ENCODE measurements at places on chromosomes 3 and 15.

DNA sequence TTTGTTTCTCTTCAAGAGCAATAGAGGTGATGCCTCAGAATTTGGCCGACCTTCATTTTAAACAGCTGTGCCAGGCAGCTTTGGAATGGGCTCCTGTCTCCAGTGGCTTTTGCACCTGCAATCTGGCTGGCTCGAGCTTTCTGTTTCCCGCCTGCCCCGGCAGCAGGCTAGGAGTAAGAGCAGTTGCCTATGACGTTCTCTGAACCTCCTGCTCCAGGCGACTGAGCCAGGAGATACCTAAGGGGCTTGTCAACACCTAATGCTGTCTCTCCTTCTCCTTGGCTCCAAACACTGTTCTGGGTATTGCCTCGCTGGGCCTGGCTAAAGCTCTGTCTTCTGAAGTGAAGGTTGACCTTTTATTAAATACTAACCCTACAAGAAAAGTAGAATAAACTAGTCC, 229.9 kb downstream of the LRRN1 start:
- DNase-seq = no peak

GRCh38 chr3:101821503-101821902, 27.8 kb upstream of the NFKBIZ start:
- DNase-seq = no peak

GRCh38 chr3:149363053-149363452, 14.4 kb downstream of the TM4SF1 start:
- no peak for DNase-seq

DNA sequence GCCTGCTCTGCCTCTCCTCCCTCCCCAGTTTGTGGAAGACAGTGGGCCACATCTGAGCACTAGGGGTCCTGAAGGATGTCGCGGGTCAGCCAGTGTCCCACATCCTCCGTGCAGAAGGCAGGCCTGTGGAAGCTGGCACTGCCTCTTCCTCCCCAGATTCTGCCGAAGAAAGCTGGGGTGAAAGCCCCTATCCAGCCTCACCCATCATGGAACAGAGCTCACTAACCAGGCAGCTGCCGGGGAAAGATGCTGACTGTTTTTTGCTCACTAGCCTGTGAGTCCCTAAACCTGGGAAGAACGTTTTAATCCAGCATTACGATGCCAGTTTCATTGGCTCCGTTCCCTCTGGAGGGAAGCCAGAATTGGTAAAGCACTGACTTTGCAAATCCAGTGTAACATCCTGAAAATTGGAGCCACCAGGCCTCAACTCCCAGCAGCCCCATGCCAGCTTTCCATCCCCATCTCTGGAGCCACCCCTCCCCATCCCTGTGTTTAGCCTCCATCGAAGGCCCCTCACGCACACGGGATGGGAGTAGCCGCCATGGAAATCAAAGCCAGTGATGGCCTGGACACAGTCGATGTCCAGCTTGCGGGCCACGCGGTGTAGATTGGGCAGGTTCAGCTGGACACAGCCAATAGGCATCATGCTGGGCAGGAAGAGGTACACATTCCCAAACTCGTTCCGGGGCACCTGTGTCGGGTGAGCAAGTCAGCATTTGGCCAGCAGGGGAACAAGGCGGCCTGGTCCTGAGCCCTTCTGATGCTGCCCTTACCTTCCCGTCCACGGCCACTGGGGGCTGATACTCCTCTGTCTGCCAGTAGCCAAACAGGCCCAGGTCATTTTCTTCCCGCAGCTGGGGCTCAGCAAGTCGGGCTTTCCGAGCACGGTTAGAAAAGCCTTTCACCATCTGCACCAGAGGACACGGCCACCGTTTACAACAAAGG, 23.5 kb downstream of the TMEM43 start:
- no peak for DNase-seq

DNA sequence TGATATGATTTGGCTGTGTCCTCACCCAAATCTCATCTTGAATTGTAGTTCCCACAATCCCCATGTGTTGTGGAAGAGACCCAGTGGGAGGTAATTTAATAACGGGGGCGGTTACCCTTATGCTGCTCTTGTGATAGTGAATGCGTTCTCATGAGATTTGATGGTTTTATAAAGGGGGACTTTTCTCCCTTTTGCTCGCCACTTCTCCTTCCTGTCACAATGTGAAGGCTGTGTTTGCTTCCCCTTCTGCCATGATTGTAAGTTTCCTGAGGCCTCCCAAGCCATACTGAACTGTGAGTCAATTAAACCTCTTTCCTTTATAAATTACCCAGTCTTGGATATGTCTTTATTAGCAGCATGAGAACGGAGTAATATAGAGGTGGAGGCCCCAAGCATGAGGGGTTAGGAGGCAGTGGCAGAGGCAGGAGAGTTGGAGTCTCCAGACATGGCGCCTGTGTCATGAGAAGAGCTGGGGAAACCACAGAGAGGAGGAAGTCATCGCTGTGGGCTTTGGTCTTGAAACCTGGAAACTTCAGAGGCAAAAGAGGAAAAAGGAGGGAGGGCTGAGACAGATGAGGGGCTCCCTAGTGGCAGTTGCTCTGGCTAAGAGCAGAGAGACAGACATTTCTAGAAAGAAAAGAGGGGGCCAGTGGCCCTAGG, 107.8 kb upstream of the VEPH1 start:
- DNase-seq = no peak

DNA sequence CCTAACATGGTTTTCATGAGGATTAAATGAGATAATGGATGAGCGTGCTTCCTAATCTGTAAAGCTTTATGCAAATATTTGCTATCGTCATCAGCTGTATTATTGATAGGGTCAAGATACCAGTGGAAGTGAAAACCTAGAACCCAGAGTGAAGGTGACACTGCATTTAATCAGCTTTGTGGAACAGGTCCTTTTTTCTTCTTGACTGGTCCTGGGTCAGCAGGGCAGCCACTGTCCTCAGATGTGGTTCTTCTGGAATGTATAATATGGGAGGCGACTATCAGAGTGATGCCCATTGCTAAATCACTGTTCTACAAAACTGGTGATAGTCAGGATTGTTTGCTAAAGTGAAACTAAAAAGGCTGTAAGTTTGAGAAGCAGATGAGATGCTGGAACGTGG, 41.4 kb downstream of the SORD start:
- DNase-seq = no peak

GRCh38 chr15:42313463-42313862, 40.2 kb upstream of the TMEM87A start:
- DNase-seq = no peak

GRCh38 chr3:185332026-185332735, 30.8 kb upstream of the MAP3K13 start:
- DNase-seq = no peak

DNA sequence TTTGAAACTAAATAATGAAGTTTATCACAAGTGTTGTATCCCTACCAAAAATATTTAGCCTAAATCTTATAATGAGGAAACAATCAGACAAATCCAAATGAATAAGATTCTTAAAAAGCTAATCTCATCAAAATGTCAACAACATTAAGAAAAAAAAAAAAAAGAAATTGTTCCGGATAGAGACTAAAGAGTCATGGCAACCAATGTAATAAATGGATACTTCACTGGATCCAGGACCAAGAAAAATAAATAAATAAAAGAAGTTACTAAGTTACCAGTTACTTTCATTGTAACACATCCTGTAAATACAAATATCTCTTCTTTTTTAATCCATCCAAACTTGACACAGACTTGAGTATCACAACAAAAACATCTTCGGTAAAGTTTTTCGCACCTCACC, 607 bp downstream of the MRPL47 start:
- no peak for DNase-seq

DNA sequence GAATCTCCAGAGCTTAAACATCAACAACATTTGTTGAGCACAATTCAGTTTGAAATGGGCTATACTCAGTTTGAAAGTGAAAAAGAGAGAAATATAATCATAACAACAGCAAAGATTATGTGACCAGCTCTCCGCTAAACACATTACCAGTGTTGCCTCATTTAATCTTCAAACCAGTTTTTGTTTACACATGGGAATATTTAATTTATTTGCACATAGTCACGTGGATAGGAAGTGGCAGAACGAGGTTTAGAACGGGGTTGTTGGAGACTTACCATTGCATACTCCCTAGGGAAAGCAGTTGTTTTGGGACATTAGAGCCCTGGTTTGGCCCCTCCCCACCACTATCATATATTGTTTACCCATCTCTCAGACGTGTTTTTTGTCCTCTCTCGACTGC, 77.2 kb downstream of the IL1RAP start:
- DNase-seq = no peak

- DNase-seq = no peak
These were observed 1.7 kb downstream of the CCR1 start for GRCh38 chr3:46206282-46207015.

DNA sequence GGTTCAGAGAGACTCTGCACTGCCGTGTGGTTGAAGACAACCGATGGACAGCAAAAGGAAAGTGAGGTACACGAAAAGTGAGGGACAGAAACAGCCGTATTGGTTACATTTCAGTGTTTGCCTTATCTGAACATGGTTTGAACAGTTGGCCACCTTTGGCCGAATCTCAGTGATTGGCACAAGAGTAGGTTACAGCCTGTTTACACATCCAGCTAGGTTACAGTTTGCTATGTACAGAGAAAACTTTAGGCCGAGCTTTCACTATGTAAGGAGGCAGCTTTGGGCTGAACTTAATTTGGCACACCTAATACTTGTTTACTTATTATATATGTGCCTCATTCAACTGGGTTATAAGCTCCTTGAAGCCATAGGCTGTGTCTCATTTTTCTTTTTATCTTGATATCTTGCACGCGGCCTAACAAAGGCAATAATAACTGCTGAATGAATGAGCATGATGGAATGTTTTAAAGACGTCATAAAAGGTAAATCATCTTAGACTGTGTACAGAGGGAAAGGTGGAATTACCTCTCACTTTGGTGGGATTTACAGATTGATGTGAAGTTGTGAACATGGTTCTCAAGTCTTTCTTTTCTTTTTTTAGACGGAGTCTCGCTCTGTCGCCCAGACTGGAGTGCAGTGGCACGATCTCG, 17.2 kb upstream of the GREM1 start:
- no peak for DNase-seq

GRCh38 chr3:185325946-185326791, 36.8 kb upstream of the MAP3K13 start:
- no peak for DNase-seq

DNA sequence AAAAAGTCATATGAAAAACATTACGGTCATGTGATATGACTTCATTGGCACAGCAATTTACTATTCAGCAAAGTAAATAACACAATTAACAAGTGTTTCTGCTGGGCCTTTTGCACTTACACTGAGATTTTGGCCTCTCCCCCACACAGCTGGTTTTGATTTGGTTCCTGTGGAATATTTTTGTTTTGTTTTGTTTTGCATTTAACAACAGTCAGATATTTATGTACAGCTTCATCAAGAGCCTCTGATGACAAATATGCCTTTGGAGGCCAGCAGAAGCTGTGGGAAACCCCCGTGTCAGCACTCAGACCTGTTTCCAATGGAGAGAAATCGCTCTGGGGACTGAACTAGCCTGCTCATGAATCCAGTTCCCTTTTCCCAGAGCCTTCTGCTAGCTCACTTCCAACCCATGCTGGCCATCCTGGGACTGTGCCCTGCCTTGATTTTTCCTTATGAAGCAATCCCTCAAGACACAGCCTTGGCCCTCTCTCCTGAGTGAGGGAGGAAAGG, 161.9 kb downstream of the ATG7 start:
- no peak for DNase-seq

DNA sequence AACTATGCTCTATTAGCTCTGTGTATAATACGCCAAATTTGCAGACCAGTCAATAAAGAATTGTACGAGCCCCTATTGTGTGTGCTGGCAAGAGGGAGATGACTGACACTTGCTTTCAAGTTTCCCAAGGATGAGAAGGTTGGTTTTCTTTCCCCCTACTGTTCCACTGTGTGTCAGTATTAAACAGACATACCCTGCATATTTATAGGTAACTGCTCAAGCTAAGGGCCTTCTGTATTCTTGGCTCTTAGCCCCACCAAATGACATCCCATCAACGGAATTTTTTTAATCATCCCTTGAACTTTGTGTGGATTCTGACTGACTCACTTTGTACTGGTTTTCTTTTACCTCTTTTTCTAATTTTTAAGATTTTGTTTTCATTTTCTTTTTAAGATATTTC, 60.6 kb upstream of the GYG1 start:
- no peak for DNase-seq

GRCh38 chr3:101038393-101038792, 45.2 kb upstream of the ABI3BP start:
- DNase-seq = no peak

GRCh38 chr3:27930052-27930602, 208.0 kb upstream of the EOMES start:
- no peak for DNase-seq
